Heart right ventricle (tissue), 16 donors: ENCODE measurements at places on chromosomes 16 and 17. TPM values are rescaled to one million over a fixed set of nuclear protein-coding genes. Genes with fewer than 3 reads are reported as not detected.

GRCh38 chr17:80504686-80505413 lies 28.4 kb upstream of the NPTX1 start:
- no peak for DNase-seq

- peak; percentile 70 for DNase-seq
Measured at GRCh38 chr16:69397821-69398521, 12.2 kb upstream of the TERF2 start.

- no peak for DNase-seq
Measured at GRCh38 chr17:522919-523318, 170.3 kb upstream of the RPH3AL start.

DNA sequence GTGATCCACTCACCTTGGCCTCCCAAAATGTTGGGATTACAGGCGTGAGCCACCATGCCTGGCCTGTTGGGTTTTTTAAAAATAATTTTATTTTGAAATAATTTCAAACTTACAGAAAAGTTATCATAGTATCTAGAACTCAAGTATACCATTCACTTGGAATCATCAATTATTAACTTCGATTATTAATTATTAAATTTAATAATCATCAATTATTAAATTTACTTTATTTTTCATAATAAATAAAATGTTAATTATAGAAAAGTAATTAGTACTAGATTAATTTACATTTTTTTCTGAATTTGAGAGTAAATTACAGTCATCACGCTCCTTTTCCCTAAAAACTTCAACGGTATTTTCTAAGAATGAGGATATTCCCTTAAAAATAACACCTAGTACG lies 13.7 kb upstream of the SKAP1 start:
- no peak for DNase-seq

- DNase-seq = no peak
Measured at GRCh38 chr17:77282524-77283515, 142.1 kb downstream of the SEC14L1 start.

- no peak for DNase-seq
Measured at GRCh38 chr16:3152027-3152276, 17.1 kb downstream of the ZNF213 start.

GRCh38 chr16:85151603-85152413 lies 39.5 kb upstream of the CIBAR2 start:
- peak; percentile 83 for DNase-seq

DNA sequence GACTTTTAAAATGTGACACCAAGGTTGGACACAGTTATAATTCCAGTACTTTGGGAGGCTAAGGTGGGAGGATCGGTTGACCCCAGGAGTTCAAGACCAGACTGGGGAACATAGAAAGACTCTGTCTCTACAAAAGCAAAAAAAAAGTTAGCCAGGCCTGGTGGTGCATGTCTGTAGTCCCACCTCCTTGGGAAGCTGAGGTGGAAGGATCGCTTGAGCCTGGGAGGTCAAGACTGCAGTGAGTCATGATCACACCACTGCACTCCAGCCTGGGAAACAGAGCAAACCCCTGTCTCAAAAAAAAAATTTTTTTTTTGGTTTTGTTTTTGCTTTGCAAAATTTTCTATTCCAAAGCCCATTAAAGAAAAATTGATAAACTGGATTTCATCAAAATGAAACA lies 281.4 kb downstream of the BCAS3 start:
- no peak for DNase-seq

DNA sequence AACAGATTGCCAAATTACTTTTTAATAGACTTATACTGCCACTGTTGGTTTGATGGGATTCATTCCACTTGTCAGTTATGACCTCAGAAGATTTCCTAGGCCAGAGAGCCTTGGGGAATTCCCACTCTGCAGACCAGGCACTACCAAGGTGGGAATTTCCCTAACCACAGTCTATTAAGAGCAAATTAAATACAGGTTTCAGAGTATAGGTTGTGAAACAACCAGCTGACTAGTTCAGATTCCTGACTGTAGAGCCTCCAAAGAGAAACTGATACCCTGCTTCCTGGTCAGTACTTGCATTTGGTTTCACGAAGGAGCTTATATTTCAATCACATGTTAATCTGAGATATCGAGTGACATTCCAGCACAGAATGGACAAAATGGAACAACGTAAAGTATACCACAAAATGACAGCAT lies 186.5 kb downstream of the STX8 start:
- no peak for DNase-seq

HOXB6 gene
- 0.14 TPM for total RNA-seq

GSG1L2 gene
- not detected for total RNA-seq
